Fibroblast of the conjunctiva (primary cell): ENCODE measurements at places on chromosomes 1 and 21.

DNA sequence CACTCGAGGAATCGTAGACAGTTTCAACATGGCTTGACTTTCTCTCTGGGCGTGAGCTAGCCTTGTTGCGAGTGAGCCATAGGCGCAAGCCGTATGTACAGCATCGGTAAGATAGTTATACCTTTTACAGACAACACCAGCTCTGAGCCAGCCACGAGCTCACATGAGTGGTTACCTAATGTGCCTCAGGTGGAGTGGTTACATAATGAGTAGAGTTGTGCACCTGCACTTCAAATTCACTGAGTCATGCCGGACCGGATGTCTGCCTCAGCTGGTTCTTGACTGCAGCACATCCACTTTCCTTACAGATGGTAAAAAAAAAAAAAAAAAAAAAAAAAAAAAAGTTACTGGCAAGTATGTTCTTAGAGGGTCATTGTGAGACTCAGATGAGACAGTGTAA lies 360.4 kb upstream of the NR5A2 start:
- DNase-seq = no peak

- no peak for DNase-seq
Observed at GRCh38 chr21:31143036-31143435, 104.8 kb upstream of the KRTAP19-8 start.

GRCh38 chr21:34131586-34131985 lies 58.2 kb downstream of the MRPS6 start:
- DNase-seq = no peak

- no peak for DNase-seq
Observed at GRCh38 chr1:156689953-156690674, 12.9 kb upstream of the NES start.

DNA sequence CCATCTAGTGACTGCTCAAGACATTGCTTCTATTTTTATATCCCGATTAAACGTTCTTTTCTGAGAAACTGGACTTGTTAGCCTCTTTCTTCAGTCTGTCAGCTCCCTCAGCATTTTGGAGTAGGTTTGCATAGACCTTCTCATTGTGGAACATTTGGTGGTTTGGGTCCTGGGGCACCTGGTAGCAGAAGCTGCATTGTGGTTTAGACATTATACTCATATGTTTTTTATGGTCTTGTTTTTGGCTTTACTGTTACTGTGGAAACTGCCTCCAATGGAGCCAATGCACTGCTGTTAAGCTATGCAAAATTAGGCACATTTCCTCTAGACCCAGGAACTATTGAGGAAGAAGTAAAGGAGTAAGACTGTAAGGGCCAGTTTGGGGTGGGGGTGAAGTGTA lies 36.7 kb upstream of the LRRC8B start:
- no peak for DNase-seq

GRCh38 chr1:181588631-181589030 lies 105.3 kb downstream of the CACNA1E start:
- DNase-seq = no peak

GRCh38 chr1:14494911-14495310 lies 103.6 kb upstream of the KAZN start:
- DNase-seq = no peak

DNA sequence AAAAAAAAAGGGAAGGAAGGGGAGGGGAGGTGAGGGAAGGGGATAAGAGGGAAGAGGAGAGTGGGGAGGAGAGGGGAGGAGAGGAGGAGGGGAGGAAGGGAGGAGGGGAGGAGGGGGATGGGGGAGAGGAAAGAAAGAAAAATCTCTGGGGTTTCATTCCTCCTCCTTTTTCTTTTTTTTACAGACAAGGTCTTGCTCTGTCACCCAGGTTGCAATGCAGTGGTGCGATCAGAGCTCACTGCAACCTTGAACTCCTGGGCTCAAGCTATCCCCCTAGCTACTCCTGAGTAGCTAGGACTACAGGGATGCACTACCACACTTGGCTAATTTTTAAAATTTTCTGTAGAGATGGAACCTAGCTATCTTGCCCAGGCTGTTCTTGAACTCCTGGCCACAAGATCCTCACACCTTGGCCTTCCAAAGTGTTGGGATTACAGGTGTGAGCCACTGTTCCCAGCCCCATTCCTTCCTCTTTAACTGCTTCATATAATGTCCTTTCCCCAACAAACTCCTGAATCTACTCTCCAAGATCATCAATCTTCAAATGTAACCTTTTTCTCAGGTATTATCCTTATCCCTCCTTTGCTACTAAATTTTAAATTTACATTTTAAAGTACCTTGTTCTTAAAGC lies 23.2 kb downstream of the GON4L start:
- DNase-seq = no peak

DNA sequence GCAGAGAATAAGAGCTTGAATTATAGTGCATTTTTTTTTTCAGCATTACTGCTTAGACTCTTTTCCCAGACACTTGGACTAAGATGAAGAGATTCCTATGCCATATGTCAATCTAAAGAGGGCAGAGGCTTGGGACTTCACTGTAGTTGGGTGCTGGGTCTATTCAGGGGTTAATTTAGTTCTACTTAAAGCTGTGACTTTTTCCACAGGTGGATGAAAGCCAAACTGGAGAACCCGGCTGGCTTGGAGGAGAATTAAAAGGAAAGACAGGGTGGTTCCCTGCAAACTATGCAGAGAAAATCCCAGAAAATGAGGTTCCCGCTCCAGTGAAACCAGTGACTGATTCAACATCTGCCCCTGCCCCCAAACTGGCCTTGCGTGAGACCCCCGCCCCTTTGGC lies 104.8 kb downstream of the ATP5PO start:
- no peak for DNase-seq

- DNase-seq = no peak
Observed at GRCh38 chr1:165036403-165036802, 320.1 kb downstream of the LMX1A start.

DNA sequence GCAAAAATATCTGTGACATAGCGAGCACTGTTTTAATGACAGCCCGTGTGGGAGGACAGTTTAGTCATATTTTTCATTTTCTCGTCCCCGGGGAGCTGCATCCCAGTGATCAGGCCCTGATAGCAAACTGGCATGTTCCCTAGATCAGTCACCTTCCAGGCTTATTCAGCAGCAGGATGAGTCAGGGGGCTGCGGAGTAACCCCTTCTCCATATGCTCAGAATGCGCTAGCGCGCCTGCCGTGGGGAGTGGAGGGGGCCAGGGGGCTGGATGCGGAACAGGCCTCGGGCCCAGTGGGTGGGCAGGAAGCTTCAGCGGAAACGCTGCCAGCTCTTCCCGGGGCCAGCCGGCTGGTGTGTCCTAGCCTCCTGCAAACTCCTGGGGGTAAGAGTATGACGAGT lies 94.0 kb downstream of the KCND3 start:
- DNase-seq = no peak

DNA sequence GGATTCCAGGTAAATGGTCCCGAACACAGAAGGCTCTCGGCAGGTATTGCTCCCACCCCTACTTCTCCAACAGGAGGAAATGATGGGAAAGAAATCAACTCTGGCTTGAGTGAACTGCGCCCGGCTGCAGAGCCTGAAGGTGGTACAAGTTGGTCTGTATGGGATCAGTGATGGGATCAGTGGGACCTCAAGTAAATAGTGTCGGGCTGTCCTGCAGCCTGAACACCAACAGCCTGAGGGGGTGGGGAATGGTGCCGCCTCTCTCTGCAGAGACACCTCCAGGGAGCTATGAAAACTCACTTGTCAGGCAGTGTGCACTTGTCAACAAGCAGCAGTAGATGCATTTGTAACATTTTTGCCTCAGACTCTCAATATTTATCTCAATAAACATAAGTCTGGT lies 183.5 kb downstream of the MATN1 start:
- no peak for DNase-seq

DNA sequence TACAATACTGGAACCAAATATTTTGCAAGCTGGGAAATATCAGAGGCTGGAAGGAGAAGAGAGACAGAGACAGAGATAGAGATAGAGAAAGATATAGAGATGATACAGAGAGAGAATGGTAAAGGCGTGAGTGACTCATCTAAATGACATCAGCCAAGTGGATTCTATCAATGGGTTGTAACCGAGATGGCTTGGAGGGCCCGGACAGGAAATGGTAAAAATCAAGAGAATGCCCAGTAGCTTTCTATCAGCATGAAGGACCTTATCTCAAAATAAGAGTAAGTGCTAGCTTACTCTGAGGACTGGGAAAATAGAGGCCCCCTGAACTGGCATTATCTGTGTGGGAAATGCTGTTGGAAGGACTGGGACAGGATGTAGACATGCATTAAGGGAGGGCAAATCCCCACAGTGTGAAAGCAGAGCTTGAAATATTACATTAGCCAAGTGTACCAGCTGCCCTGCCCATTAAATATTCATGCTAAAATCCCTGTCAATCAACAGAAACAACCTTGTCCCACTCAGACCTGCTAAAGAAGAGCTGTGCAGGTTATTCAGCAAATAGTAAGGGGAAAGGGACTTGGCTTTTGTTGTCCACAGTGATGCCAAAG lies 76.6 kb upstream of the ZNF644 start:
- DNase-seq = no peak

GRCh38 chr21:8990326-8991087 lies 1530.9 kb upstream of the TPTE start:
- DNase-seq = no peak

- peak; percentile 61 for DNase-seq
Observed at GRCh38 chr1:68232289-68233148, at the start of gene WLS. WLS (minus strand) TSS chr1:68232523; CDS start chr1:68232299, 224 bp downstream.

GRCh38 chr21:20030390-20030789 lies 967.8 kb upstream of the NCAM2 start:
- no peak for DNase-seq

DNA sequence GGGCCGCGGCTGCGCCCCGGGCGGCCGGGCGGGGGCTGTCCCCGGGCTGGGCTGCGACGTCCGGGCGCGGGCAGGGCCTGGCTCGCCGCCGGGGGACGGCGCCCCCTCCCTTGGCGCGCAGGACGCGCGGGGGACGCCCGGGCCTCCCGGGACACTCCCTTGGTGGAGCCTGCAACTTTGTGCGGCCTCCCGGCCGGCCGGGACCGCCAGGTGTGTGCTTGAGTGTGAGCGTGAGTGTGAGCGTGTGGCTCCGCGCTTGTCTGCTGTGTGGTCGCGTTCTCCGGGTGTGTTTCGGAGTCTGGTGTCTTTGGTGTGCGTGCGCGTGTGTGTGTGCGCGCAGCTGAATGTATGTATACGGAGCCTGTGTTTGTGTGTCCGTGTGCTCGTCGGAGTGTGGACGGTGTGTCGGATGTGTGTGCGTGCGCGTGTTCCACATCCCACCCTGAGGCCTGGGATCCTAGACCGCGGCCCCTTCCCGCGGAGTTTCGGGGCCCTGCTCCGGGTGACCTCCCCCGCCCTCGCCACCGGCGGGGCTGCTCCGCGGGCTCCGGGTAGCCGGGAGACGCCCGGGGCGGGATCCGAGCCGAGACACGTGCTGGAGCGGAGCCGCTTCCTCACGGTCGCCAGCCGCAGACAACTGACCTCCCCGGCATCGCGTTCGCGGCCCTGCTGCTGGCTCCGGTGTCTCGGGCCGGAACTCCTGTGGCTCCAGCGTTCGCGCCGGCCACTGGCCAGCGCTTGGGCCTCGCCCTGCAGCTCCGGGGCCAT lies 1.7 kb downstream of the PTPRU start:
- DNase-seq = no peak

GRCh38 chr1:116766616-116767469 lies 12.6 kb downstream of the CD2 start:
- DNase-seq = no peak

GRCh38 chr1:182842265-182842664 lies 3.1 kb downstream of the DHX9 start:
- DNase-seq = no peak

- DNase-seq = no peak
Observed at GRCh38 chr1:236151739-236152424, 9.5 kb downstream of the GPR137B start.

GRCh38 chr1:185681034-185681633 lies 53.1 kb upstream of the HMCN1 start:
- DNase-seq = peak; percentile 12

DNA sequence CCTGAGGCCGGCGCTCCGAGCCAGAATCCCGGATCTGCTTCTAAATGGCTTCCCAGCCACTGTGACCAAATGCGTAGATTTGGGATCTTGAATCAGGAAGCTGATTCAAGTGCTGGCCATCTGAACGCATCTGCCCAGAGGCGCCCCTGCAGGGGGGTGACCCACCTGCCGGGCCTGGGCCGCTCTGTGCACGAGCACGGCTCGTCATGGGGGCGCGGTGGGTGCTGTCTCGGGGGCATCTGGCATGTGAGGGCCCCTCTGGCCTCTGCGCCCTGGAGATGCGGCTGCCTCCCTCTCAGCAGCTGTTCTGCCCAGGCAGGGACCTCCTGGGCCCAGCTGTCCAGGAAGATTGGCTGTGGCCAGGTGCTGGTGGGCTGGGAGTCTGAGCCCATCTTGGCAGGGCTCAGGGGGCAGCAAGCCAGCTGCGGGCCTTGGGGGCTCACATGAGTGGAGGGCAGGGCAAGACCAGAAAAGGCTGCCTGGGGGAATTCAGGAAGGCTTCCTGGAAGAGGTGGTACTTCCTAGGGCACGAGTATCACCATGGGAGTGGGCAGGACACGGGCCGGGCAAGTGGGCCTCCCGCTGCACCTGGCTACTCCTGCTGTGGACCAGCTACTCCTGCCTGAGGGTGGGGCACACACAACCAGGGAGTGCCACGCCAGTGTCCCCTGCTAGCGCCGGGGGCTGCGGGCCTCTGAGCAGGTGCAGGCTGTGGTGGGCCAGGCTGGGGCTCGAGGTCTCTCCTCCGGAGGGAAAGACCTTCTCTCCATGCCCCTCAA lies 25.1 kb downstream of the PLCH2 start:
- DNase-seq = no peak

- peak; percentile 6 for DNase-seq
Observed at GRCh38 chr1:119475866-119476439, 31.1 kb upstream of the HSD3B1 start.

DNA sequence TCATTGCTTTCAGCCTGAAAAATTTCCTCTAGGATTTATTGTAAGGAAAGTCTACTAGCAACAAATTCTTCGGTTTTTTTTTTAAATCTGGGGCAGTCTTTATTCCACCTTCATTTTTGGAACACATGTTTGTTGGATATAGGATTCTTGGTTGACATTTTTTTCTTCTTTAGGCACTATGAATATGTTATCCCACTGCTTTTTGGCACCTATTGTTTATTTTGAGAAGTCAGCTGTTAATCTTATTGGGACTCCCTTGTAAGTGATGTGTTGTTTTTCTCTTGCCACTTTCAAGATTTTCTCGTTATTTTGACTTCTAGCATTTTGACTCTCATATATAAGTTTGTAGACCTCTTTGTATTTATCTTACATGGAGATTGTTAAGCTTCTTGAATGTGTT lies 99.3 kb downstream of the NPHS2 start:
- no peak for DNase-seq
